ENCODE measurements at places on chromosomes 3 and 15. TPM values are rescaled to one million over a fixed set of nuclear protein-coding genes. Genes with fewer than 3 reads are reported as not detected.

GRCh38 chr15:80182611-80183261, 29.9 kb downstream of the FAH start:
- no peaks in the 10 kb centered on the region for H3K27me3 ChIP-seq
- H3K4me3 ChIP-seq: no peak overlapping the region
- no peak for DNase-seq
- H3K36me3 ChIP-seq: no peaks in the 10 kb centered on the region
- H3K27ac ChIP-seq: no peak overlapping the region
- H3K4me1 ChIP-seq: no peaks in the 10 kb centered on the region

ZNF501 gene
- 0.67 TPM for total RNA-seq

DNA sequence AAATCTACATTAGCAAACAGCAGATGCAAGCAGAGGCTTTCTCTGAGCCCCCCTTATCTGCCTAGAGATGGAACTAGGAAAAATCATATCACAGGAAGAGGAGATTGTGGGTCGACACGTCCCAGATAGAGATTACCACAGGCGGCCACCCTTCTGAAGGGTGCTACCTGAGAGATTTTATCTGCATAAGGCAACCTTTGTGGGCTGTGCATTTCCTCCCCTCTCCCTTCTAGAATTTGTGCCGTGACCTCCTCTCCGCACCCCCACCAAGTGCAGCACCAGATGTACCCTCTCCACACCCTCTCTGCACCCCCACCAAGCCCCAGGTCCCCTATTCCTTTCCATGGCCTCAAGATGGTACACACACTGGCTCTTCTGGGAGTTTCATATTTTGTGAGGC, 27.4 kb downstream of the METTL6 start:
- H3K27me3 ChIP-seq: no peaks in the 10 kb centered on the region
- H3K4me3 ChIP-seq: no peak overlapping the region
- H3K4me1 ChIP-seq: peaks cover 6% of the 10 kb centered on the region
- no peak overlapping the region for H3K27ac ChIP-seq
- no peaks in the 10 kb centered on the region for H3K36me3 ChIP-seq
- peak; percentile 30 for DNase-seq

UROC1 gene
- not detected for total RNA-seq

GOLGA8R gene
- 0.69 TPM for total RNA-seq

SENP5 gene
- total RNA-seq: 67.5 TPM

- DNase-seq: no peak
- H3K27me3 ChIP-seq: no peaks in the 10 kb centered on the region
- H3K36me3 ChIP-seq: no peaks in the 10 kb centered on the region
- H3K4me3 ChIP-seq: no peak overlapping the region
These were observed 14.2 kb downstream of the AMOTL2 start for GRCh38 chr3:134360046-134360445.

GRCh38 chr3:43038010-43038409, 58.9 kb downstream of the GASK1A start:
- H3K4me1 ChIP-seq: peaks cover 5% of the 10 kb centered on the region
- H3K27me3 ChIP-seq: no peaks in the 10 kb centered on the region
- no peak overlapping the region for H3K27ac ChIP-seq
- H3K36me3 ChIP-seq: no peaks in the 10 kb centered on the region
- DNase-seq: peak; percentile 61
- peak overlapping the region; percentile 47 for H3K4me3 ChIP-seq

- H3K4me1 ChIP-seq: no peaks in the 10 kb centered on the region
- no peak overlapping the region for H3K27ac ChIP-seq
- no peak overlapping the region for H3K4me3 ChIP-seq
- H3K27me3 ChIP-seq: peaks cover 3% of the 10 kb centered on the region
- H3K36me3 ChIP-seq: no peaks in the 10 kb centered on the region
These were observed 215.4 kb downstream of the SSR3 start for GRCh38 chr3:156339491-156339890.

CPEB1 gene
- not detected for total RNA-seq

DNA sequence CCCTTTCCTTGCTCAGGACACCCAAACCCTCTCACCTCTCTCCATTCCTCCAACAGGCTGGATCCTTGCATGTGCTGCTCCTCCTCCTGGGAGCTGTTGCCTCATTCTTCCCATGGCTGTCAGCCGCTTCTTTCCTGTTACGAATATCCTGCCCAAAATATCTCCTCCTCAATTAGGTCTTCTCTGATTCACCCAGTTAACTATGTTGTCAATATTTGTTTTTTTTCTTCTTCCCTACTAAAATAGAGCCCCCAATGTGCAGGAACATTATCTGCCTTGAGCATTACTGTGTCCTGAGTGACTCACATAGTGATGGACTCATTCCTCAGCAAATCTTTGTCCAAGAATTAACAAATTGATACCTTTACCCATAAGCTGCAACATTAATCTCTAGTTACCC, 357.2 kb downstream of the CLSTN2 start:
- no peaks in the 10 kb centered on the region for H3K36me3 ChIP-seq
- H3K4me1 ChIP-seq: no peaks in the 10 kb centered on the region
- no peak overlapping the region for H3K4me3 ChIP-seq
- H3K27ac ChIP-seq: no peak overlapping the region

GRCh38 chr15:48389691-48390143, 58.5 kb downstream of the DUT start:
- DNase-seq: no peak
- no peaks in the 10 kb centered on the region for H3K27me3 ChIP-seq
- no peaks in the 10 kb centered on the region for H3K36me3 ChIP-seq
- H3K27ac ChIP-seq: no peak overlapping the region
- H3K4me1 ChIP-seq: no peaks in the 10 kb centered on the region

GRCh38 chr3:78569804-78570203, 1198.0 kb downstream of the ROBO1 start:
- DNase-seq: no peak
- H3K27ac ChIP-seq: no peak overlapping the region
- H3K27me3 ChIP-seq: no peaks in the 10 kb centered on the region
- H3K4me1 ChIP-seq: no peaks in the 10 kb centered on the region
- H3K4me3 ChIP-seq: no peak overlapping the region
- no peaks in the 10 kb centered on the region for H3K36me3 ChIP-seq

Data from CD4-positive, CD25-positive, alpha-beta regulatory T cell (primary cell).